ENCODE measurements at places on chromosomes 3 and 15.

DNA sequence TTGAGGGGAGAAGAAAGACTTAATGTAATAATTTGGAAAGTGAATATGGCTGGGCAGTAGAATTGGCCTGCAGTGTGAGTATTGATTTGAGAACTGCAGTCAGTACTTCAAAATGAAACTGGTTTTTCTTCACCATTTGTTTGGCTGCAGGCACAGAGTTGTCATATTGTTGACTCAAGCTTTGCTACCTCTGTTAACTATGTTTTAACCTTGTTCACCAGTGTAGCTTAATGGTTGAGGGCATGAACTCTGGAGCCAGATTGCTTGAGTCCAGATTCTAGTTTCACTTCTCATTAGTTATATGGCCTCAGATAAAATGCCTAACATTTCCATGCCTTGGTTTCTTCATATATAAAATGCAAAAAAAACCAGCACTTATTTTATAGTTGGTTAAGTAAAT lies 64.1 kb downstream of the CFAP44 start:
- no peak for DNase-seq

- DNase-seq = no peak
Observed at GRCh38 chr3:113890256-113890900, 51.8 kb downstream of the GRAMD1C start.

DNA sequence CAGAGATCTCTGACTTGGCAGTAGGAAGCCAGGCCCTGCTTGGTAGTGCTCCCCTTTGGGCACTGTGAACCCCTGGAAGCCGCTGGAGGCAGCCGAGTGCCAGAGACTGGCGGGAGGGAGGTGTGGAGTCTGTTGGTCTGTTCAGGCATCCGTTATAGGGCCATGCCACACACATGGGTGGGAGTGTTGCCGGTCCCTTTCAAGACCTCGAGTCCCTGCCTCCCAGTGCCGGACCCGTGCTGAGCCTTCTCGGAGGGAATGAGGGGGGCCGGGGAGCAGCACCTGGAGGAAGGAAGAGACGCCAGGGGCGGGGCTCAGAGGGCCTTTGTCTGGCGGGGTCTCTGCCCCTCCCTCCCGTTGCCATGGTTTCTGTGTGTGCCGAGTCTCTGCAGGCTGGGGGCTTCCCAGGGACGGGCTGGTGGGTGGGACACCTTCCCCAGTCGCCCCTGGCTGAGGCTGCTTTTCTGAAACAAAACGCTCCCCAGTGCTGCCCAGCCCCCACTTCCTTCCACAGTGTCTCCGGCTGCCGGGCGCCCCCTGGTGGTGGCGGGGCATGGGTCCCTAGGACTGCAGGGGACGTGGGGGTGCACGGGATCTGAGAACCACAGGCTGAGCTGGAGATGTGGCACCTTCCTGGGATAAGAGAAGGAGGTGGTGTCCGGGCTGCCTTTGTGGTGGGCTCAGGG lies 10.0 kb downstream of the GNAI2 start:
- peak; percentile 88 for DNase-seq

- peak; percentile 87 for DNase-seq
Observed at GRCh38 chr3:52682016-52682415, 3.7 kb downstream of the PBRM1 start.

GRCh38 chr15:67973846-67974245 lies 80.3 kb upstream of the PIAS1 start:
- DNase-seq = no peak

DNA sequence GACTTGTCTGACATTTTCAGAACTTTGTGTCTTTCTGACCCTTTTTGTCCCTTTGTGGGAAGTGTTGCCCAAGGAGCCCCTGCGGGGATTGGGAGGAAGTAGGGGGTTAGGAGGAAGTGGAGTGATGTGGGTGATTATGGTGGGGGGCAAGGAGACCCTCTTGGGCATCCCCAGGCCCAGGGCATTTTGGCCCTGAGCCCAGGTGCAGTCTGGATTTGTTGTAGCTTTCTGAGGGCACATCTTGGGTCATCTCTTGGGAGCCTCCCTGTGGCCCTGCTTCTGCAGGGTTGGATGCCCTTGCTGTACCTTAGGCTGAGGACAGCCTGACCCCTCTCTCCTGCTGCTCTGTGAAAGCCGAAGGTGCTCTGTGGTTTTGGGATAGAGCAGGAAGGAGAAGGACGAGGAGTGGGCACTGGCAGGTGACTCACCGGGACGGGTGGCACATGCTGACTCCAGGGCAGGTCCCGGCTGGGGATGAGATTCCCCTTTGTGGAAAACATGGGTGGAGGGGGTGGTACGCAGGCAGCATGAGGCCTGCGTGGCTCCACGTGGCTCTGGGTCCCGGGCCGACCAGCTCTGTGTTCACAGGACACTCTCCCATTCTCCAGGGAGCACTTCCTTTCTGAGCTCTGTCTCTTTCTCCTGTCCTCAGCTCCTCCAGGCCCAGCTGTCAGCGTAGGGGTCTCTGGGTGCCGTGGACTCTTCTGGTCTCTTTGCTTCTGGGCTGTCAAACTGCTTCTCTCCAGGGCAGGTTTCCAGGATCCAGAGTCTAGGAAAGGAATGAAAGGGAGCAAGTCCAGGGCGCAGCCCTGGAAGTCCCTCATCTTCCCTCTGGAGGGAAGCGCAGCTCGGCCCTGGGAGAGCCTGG lies 11.8 kb downstream of the CD276 start:
- no peak for DNase-seq

- DNase-seq = no peak
Observed at GRCh38 chr3:30017901-30018300, 588.5 kb upstream of the TGFBR2 start.

- DNase-seq = peak; percentile 50
Observed at GRCh38 chr15:52348056-52348745, 52.6 kb upstream of the MYO5C start.

GRCh38 chr15:51155016-51155580 lies 60.4 kb upstream of the TNFAIP8L3 start:
- DNase-seq = no peak

- DNase-seq = no peak
Observed at GRCh38 chr15:90913398-90913944, 10.4 kb downstream of the MAN2A2 start.

- DNase-seq = no peak
Observed at GRCh38 chr15:61119556-61119955, 109.5 kb downstream of the RORA start.

GRCh38 chr3:195746346-195746745 lies 25.6 kb downstream of the MUC20 start:
- DNase-seq = no peak

Data from fibroblast of skin of abdomen (primary cell).